ENCODE measurements at places on chromosomes 7 and 10.

DNA sequence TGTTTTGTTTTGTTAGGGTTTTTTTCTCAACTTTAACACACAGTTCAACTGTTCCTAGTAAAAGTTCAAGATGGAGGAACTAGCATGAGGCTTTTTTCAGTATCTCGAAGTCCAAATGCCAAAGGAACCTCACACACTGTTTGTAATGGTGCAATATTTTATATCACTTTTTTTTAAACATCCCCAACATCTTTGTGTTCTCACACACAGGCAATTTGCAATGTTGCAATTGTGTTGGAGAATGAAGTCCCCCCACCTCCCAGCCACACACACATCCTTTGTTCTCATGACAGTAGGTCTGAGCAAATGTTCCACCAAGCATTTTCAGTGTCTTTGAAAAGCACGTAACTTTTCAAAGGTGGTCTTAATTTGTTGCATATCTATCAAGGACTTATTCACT is 120.9 kb downstream of the TWIST1 start:
- no peak for DNase-seq

DNA sequence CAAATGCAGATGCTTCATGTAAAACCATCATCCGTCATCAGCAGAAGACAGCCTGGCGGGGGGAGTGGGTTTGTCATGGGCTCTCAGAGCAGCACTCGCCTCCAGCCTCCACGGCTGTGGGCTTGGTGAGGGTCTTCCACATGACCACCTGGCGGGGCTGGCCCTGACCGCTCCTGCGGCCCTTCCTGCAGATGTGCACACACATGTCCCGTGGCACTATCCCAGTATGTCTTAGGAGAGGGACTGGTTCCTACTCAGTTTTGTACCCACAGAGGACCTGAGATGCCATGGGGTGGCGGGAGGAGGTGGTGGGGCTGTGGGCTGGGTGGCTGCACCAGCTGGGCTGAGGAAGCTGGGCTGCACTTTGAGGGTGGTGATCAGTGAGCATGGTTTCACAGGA is 4.7 kb downstream of the IDI2 start:
- DNase-seq: no peak

DNA sequence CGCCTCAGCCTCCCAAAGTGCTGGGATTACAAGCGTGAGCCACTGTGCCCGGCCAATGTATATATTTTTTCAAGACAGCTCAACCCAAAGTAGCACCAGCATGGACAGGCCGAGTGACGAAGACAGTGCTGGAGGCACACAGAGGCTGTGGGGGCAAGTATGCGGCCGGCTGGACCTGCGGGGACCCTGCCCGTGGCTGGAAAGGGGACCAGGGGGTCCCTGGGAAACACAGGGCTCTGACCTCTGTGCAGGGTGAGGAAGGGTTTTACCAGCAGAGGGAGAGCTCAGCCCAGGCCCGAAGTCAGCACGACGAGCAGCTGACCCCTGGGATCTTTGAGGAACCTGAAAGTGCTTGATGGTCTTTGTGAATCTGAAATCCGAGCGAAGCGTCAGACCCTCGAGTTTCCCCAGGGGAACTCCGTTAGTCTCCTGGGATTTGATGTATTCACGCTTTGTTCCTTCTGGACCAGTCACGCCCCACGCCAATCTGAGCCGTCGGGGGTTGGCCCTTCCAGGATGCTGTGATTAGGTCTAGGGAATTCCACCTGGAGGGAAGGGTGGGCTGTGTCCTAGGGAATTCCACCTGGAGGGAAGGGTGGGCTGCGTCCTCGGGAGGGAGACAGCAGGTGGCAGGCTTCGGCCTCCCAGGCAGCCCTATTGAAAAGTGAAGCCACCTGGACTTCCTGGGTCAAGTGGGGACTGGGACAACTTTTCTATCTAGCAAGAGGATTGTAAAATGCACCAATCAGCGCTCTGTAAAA is 10.9 kb upstream of the ZFAND2A start:
- DNase-seq: no peak

- DNase-seq: no peak
These were observed 110.7 kb downstream of the RNF32 start for GRCh38 chr7:156751319-156751718.

DNA sequence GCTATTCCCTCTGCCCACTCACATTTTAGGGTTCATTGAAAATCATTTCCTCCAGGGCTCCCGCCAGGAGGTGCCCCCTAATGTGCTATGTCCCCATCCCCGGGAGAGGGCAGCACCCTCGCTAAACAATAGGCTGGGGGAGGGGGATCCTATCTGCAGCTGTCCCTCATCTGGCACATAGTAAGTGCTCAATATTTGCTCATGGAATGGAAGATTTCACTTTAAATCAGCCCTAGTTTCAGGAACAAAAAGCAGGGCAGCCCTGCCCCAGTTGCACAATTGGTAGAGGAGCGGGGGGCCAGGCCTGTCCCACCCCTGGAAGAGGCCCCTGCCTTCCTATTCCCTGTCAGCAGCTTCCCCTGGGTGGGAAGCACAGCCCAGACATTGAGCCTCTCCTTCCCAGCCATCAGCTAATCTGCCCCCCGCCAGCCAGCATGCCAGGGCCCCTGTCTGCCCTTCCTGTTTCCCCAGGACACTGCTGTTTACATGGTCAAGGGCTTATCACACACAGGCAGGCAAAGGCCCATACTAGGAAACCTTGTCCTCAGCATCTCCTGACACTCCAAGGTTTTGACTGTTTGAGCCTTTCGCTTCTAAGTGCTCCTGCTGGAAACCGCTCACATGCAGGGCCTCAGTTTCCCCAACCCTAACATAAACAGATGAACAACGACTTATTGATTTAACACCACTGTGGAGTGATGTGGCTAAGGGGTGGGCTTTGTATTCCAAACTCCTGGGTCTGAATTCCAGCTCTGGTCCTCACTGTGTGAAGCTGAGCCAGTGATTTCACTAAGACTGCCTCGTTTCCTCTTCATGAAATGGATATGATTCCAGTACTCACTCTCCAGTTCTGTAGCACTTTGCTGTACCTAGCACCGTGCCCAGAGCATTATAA is 130.7 kb upstream of the ZMIZ1 start:
- peak; percentile 54 for DNase-seq

DNA sequence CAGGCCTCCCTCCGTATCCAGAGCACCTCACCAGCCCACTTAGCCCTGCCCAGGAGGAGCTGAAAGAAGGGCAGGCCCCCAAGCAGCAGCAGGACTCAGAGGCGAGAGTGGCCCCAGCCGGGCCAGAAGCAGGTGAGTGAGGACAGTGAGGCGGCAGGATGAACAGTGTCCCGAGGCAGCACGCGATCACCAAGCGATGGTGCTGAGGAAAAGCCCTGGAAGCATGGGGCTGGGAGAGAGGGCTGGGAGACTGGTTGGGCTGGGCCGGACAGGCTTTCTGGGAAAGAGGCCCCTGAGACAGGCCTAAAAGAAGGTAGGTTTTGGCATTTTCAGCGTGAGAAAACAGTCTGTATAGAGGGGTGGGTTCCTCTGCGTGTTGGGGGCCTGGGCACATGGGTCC is 16.4 kb downstream of the ZNF783 start:
- no peak for DNase-seq

- DNase-seq: peak; percentile 59
These were observed 11.2 kb downstream of the CTBP2 start for GRCh38 chr10:125149036-125149679.

DNA sequence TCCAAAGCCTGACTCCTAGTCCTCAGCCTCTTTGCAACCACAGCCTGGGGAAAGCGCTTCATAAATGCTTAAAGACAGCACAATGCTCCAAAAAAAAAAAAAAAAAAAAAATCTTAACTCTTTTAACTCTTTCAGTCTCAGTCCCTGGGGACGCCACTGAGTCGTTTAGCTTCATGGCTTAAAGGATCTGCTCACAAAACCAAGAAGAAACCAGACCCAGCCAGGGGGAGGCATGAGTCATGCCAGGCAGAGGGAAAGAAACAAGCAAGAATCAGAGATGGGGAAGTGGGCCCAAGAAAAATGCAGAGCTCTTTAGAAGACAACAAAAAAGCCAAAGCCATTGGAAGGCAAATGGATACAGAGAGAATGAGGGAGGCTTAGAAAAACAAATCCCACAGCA is 32.5 kb upstream of the DOCK1 start:
- no peak for DNase-seq

DNA sequence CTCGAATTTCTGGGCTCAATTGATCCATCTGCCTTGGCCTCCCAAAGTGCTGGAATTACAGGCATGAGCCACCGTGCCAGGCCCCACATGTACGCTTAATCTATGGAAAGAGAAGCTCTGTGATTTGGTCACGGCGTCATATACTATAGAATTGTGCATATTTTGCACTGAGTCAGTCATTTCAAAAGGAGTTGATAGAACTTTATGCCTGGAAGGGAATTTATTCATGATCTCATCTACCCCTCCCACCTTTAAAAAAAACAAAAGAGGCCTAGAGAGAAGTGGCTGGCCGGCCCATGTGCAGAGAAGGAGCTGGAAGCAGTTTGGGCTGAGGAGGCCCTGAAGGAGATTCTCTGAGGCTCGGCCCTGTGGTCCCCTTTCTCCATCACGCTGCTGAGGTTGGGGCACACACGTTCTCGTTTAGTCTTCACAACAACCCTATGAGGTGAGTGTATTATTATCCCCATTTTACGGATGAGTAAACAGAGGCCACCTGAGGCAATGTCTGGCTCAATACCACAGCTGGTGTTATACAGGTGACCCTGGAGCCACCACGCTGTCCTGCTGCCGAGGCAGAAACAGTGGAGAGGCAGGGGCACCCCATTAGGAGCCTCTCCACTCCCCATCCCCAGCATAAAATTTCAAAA is 47.2 kb upstream of the ZRANB1 start:
- no peak for DNase-seq

DNA sequence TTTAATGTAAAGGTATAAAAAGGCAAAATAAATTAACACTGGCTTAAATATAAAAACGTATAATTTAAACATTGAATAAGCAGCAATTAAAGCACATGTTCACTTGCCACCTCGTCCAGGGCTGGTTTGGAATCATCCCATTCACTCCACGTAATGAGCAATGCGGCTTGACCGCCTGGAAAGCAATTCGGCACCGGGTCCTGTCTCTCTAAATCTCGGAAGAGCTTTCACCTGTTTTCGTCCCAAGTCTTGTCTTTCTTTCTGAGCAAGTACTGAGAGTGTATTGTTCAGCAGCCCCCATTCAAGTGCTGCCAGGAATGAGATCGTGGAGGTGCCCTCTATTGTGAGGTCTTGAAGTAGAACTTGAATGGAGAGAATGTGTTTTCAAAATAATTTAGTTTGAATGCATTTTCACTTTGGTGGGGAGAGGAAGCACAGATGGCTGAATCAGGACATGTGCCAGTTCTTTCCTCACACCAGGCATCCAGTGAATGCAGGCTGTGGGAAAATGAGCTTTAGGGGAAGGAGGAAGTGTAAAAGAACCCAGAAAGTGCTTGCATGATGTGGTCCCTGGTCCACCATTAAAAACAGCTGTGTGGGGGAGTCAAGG is 515.2 kb downstream of the REEP3 start:
- peak; percentile 88 for DNase-seq

DNA sequence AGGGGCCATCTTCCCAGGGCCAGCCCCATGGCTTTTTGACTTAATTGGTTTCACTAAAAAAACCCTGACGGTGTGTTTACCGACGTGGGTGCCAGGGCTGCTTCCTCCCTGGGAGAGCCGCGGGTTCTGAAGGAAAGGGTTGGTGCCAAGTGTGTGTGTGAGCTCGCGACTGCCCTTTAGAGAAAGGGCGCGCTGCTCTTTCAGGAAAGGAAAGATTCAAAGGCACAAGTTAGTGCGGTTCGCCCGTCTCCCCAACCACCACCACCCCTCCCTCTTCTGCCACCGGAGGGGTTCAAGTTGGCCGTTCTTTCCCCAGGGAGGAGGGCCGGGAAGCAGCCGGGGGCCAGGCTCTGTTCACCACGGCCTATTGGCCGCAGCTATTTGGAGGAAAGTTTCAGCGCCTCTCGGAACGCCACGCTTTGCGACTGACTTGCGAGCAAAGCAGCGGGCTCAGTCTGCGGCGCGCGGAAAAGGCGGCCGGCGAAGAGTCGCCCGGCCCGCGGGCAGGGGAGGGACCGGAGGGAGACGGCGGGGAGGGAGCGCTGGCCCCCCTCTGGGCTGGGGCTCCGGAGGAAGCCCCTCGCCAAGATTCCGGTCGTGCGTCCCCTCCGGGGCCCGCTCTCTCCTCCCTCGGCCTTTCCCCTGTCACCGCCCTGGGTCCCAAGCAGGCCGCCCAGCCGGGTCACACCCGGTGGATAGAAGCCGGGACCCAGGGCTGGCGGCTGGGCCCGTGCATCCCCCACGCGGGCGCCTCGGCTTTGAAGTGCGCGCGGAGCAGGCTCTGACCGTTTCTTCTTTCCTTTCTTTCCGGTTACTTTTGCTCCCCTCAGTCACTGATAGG is 165.9 kb upstream of the PPP1R3A start:
- peak; percentile 63 for DNase-seq

- peak; percentile 80 for DNase-seq
These were observed 73.1 kb downstream of the CYP51A1 start for GRCh38 chr7:92061154-92061553.

GRCh38 chr10:88934900-88935672 is 17.5 kb downstream of the ACTA2 start:
- DNase-seq: peak; percentile 96

GRCh38 chr10:123889821-123890220 is 1.8 kb downstream of the CPXM2 start:
- DNase-seq: no peak

DNA sequence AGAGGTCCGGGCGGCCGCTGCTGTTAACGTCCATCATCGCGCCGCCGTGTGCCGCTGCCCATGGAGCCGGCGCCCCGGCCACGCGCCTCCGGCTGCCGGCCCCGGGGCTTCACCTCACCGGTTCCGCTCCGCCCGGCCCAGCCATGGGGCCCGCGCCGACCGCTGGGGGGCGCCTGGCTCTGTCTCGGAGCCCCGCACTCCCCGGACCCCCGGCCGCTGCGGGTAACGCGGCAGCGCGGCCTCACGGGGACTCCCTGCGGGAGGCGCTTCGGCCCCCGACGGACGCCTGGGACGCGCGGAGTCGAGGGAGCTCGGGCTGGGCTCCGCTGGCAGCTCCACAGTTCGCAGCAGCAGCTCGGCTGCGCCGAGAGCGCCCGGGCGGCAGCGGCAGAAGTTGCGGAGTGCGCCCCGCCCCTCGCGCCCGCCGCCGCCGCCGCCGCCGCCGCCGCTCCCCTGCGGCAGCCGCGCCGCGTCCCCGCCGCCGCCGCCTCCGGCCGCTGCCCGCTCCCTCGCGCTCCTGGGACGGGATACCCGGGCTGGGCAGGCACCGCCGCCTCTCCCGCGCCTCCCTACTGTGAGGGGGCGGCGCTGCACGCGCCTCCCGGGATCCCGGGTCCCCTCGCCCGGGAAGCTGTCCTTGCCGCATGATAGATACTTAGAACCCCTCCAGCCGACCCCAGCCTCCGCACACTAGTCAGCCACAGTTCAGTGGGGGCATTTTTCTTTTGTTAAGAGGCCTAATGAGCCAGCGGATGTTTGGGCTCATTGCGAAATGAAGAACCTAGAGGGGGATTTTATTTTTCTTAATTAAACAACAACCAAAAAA is at the start of gene HTR7:
Gene HTR7, minus strand, starts transcription at position 405 of the 826 bp plus-strand sequence. Its CDS starts 368 bp downstream, at position 37.
- DNase-seq: peak; percentile 32

GRCh38 chr7:2950578-2950977 is 93.1 kb downstream of the CARD11 start:
- DNase-seq: peak; percentile 26

DNA sequence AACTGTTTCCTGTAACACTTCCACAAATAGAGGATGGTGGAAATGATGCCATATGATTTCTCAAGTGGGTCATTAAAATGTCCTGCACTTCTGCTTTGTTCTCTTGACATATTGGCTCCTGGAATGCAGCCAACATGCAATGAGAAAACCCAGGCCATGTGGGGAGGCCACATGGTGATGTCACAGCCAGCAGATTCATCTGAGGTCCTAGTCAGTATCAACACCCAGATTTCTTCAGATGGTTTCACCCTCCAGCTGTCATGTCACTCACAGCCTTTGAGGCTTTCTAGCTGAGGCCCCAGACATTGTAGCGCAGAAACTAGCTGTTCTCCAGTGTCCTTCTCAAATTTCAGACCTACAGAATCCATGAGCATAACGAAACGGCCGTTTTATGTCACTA is 102.3 kb upstream of the NUPR2 start:
- DNase-seq: no peak
